ENCODE measurements at places on chromosomes 2 and 18. TPM values are rescaled to one million over a fixed set of nuclear protein-coding genes. Genes with fewer than 3 reads are reported as not detected.

Gene TWIST2
- 0.16 TPM for total RNA-seq

Gene GKN2
- total RNA-seq, result not detected

Gene XIRP2
- total RNA-seq, result 0.16 TPM

Gene MOGAT1
- total RNA-seq, result not detected

Gene FAM161A
- 1.8 TPM for total RNA-seq

Gene RNF144A
- 13.3 TPM for total RNA-seq

Gene CNDP1
- total RNA-seq, result not detected

Gene KCNG2
- total RNA-seq, result not detected

Gene DUSP19
- 1.8 TPM for total RNA-seq

Gene CD226
- 0.32 TPM for total RNA-seq

Gene SAG
- total RNA-seq, result not detected

Gene RGPD3
- total RNA-seq, result under 0.01 TPM

Gene TTR
- not detected for total RNA-seq

Gene GPAT2
- total RNA-seq, result 11.3 TPM

Gene FER1L5
- not detected for total RNA-seq

Gene SERPINB8
- total RNA-seq, result 10.4 TPM

Gene INHBB
- 0.19 TPM for total RNA-seq

Gene MALL
- 47.9 TPM for total RNA-seq

Gene CCDC74B
- total RNA-seq, result 0.94 TPM

Gene SOWAHC
- total RNA-seq, result 7.7 TPM

Gene DHX57
- total RNA-seq, result 26.4 TPM

Gene EXOC6B
- total RNA-seq, result 27.4 TPM

Gene LPIN1
- 30.3 TPM for total RNA-seq

Gene NR4A2
- under 0.01 TPM for total RNA-seq

Gene CCDC85A
- total RNA-seq, result 20.9 TPM

Gene LRATD1
- total RNA-seq, result 2.1 TPM

Gene KIF1A
- not detected for total RNA-seq

Gene GAL3ST2
- total RNA-seq, result not detected

Gene ASPRV1
- total RNA-seq, result 0.16 TPM

Gene SERPINB3
- not detected for total RNA-seq

Gene PTPRM
- 118 TPM for total RNA-seq

Gene COQ10B
- total RNA-seq, result 27.3 TPM

Gene ALPG
- not detected for total RNA-seq

Gene NT5C1B
- not detected for total RNA-seq

Gene TDRD15
- total RNA-seq, result not detected

Gene TAF4B
- 3.4 TPM for total RNA-seq

Gene PDE11A
- total RNA-seq, result under 0.01 TPM

Gene SNED1
- 19.8 TPM for total RNA-seq

Measured in bladder microvascular endothelial cell (primary cell).